Small intestine (tissue), 16 donors: ENCODE measurements at places on chromosomes 6 and 20.
A peak's percentile ranks its signal among the peaks of the same experiment; 100 is the strongest.

DNA sequence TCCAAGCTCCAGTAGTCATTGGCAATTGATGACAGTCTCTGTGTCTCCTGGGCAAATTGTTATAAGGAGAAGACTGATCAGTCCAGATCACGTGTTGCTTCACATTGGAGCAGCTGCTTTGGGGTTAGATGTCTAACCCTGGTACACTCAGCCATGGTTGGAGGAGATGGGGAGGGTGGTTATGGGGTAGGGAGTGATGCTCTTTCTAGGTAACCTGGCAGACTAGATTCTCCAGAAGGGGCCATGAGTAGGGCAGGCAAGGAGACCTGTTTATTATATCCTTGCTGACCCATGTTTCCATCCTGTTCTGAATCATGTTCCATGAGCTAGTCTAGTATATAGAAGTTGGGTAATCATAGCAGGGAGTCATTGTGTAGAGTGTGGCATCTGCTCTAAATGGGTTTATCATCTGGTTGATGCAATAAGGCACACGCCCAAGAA, 50.8 kb upstream of the BACH2 start:
- DNase-seq = no peak

- no peak for DNase-seq
Measured at GRCh38 chr6:16855460-16855859, 94.2 kb upstream of the ATXN1 start.

DNA sequence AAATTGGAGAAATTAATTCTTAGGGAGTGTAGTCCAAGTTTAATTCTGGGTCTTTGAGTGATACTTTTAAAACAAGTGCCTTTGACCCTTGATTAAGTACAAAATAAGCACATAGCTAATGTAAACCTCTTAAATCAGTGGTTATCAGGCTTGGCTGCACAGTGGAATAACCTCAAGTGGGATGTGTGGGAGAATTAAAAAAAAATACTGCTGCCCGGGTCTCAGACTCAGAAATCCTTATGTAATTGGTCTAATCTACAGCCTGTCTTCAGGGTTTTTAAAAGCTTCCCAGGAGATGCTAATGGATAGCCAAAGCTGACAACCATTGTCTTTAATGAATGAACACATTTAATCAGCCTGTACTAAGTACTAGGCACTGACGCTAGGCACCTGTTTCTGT, 28.5 kb upstream of the TMEM14A start:
- no peak for DNase-seq

GRCh38 chr6:161947371-161947770, 673.5 kb upstream of the AGPAT4 start:
- DNase-seq = no peak

GRCh38 chr6:83711958-83712357, 3.1 kb upstream of the SNAP91 start:
- no peak for DNase-seq

DNA sequence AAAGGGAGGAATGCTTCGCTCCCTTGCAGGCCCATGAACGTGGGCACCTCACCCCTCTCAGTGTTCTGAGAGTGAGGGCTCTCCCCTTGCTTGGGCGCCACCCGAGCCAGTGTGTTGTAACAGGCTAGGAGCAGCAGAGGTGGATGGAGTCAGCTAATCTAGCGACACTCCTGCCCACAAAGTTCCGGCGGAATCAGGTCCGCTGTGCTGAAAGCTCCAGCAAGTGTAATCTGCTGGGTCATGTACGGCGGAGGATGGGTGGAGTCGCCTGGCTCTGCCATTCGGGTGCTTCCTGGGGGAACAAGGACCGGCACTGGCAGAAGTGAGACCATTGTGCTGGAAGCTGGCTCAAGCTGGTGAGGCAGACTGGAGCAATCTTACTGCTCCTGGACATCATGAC, 1310.1 kb downstream of the EPHA7 start:
- DNase-seq = no peak

GRCh38 chr6:165448210-165448609, 138.8 kb upstream of the C6orf118 start:
- no peak for DNase-seq

DNA sequence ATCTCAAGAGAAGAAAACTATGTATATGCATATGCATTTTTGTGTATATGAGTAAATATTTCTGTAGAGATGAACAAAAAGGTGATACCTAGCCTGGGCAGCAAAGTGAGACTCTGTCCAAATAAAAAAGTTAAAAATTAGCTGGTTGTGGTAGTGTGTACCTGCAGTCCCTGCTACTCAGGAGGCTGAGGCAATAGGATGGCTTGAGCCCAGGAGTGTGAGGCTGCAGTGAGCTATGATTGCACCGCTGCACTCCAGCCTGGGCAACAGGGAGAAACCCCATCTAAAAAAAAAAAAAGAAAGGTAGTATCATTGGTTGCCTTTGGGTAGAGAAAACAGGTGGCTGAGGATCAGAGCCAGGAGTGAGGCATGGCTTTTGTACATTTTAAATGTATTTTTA, 50.9 kb downstream of the KLHL31 start:
- no peak for DNase-seq

DNA sequence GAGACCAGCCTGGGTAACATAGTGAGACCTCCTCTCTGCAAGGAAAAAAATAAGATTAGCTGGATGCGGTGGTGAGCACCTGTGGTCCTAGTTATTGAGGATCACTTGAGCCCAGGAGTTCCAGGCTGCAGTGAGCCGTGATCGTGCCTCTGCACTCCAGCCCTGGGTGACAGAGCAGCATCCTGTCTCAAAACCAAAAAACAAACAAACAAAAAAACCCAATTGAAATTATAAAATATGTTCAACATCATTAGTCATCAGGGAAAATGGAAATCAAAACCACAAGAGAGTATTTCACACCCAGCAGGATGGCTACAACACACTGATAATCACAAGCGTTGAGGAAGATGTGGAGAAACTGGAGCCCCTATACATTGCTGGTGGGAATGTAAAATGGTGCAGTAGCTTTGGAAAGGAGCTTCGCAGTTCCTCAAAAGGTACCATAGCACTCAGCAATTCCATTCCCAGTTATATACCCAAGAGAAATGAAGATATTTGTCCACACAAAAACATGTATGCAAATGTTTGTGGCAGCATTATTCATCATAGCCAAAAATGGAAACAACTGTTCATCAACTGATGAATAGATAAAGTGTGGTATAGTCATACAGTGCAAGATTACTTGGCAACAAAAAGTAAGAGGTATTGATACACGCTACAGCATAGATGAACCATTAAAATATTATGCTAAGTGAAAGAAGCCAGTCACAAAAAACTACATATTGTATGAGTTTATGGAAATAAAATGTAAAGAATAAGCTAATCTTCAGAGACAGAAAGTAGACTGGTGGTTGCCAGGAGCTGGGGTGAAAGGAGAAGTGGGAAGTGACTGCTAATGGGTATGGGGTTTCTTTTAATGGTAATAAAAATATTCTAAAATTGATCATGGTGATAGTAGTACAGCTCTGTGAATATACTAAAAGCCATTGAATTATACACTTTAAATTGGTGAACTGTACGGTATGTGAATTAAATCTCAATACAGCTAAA, 38.7 kb upstream of the RIPOR2 start:
- no peak for DNase-seq

DNA sequence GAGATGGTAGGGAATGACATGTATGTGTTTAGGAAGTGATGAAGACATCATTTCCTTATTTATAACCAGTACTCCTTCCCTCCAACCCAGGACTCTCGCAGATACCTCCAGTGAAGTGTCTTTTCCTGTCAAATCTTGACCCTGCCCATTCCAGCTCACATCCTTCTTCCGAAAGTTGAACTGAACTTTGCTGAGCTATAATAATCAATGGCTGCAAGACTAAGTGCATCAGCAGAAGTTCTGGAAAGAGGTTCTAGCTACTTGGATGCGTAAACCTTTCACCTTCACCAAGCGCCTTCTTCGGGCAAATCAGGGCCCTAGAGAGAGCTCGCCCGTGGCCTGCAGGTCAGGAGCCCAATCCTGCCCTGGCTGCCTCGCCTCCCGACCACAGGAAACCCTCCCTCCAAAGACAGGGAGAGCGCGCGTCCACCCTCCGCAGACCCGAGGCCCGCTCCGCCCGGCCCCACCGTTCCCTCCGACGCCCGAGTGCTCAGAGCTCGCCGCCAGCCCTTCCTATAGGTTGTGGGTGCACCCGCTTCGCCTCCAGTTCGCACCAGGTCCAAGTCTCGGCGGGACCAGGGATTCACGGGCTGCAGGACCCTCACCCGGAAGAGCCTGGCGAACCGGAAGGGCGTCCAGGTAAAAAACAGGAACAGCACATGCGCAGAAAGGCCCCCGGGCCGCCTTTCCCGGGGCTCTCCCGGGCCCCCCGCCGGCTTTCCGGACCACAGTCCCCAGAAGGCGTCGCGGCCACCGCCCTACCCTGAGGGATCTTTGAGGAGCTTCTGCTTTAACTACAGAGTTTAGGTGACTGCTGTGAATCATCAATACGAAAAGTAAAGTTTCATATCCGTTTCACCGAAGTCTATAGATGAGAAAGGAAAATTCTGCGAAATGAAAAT, at the start of gene ZNF334:
ZNF334 (minus strand) TSS at position 617 of the 902 bp plus-strand sequence. CDS start 1,457 bp downstream, outside the sequence.
- DNase-seq = peak; percentile 35

GRCh38 chr6:33886673-33887144, 82.9 kb upstream of the MLN start:
- DNase-seq = peak; percentile 76

- no peak for DNase-seq
Measured at GRCh38 chr20:4886771-4887527, 114.4 kb downstream of the SLC23A2 start.

DNA sequence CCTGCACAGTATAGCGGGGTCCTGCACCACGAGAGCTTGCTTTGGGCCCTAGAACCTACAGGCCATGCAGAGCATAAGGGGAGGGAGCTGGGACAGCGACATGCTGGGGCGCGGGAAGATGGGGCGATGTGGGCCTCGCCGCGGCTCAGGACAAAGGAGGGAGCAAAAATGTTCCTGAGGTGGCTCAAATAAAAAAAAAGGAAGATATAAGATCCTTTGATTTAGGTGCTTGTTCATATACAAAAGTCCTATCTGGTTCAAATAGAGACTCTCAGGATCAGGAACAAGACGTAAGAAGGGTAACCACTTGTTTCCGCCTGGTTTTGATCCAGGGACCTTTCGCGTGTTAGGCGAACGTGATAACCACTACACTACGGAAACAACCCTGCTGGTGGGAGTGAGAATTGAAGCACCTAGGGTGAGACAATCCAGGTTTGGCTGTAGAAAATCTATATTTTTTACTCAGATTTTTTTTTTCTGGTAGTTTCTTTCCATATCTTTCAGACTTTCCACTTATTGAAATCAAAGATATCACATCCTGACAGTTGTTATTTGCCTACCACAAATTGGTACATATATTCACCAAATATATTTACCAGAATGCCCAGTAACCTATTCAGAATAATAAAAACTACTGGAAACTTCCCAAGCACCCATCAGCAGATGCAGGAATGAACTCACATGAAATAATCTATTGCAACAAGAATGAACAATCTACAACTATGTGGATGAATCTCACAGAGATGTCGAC, 177.9 kb upstream of the ZNF184 start:
- DNase-seq = no peak

- DNase-seq = peak; percentile 89
Measured at GRCh38 chr20:32224463-32224862, 16.8 kb downstream of the POFUT1 start.

DNA sequence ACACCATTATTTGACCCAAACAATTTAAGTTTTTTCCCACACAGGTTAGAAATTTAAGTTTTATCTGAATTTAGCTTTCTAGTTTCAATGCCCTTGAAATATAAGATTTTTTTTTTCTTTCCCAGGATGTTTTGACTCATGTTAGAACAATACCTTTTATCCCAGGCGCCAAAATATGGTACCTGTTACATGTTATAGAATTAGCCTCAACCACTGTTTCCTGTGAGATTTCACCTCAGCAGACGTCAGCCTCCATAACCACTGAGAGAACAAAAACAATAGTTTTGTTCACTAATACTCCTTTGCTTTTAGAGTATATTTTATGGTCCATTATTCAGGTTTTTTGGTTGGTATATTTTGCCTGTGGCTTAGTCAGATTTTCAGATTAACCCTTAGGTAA, 302.9 kb downstream of the CDKAL1 start:
- DNase-seq = no peak

GRCh38 chr6:161327360-161327953, 53.6 kb upstream of the AGPAT4 start:
- no peak for DNase-seq

- DNase-seq = peak; percentile 39
Measured at GRCh38 chr6:150068151-150068550, 770 bp downstream of the ULBP3 start.

DNA sequence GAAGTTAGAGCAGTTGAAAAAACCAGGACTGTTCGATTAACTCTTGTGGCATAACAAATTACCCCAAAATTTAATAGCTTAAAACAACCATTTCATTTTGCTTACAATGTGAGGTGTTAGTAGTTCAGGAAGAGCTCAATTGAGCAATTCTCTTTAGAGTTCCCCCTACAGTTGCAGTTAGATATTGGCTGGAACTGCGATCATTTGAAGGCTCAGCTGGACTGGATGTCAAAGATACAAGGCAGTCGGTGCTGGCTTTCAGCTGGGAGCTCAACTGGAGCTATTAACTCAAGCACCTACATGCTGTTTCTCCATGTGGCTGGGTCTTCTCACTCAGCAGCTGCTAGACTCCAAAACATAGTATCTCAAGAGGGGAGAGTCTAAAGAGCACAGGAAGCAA, 96.0 kb upstream of the LOC128125822 start:
- no peak for DNase-seq

GRCh38 chr6:144999127-144999526, 714.0 kb downstream of the UTRN start:
- DNase-seq = no peak

- DNase-seq = peak; percentile 48
Measured at GRCh38 chr20:5402903-5403531, 86.3 kb upstream of the PROKR2 start.

GRCh38 chr6:136772685-136773472, 19.4 kb downstream of the MAP3K5 start:
- no peak for DNase-seq

GRCh38 chr6:11974089-11974488, 38.0 kb upstream of the HIVEP1 start:
- no peak for DNase-seq

GRCh38 chr20:24108581-24108980, 120.0 kb upstream of the GGTLC1 start:
- no peak for DNase-seq

DNA sequence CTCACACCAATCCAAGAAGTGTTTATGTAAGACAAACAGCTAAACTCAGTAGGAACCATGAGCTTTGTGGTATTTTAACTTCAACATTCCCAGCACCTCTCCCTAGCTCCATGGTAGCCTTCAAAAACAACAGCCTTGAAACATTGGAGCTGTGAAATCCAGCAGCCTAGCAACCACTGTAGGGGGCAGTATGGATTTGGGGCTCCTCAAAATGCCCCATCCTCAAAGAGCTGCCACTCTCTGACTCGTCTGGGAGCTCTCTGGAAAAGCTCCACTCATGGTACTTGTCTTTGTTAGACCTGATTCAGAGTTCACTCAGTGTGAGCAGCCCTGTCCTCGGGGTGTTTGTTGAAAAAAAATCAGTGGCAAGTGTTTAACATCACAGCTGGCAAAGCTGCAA, 82.9 kb downstream of the KIF6 start:
- DNase-seq = no peak

- DNase-seq = no peak
Measured at GRCh38 chr6:158024566-158025297, 43.1 kb downstream of the SYNJ2 start.
